NCI-H1105 treated with DMSO at 0.1 percent for 48 hours (cell line): ENCODE measurements at places on chromosomes 2 and 18.

DNA sequence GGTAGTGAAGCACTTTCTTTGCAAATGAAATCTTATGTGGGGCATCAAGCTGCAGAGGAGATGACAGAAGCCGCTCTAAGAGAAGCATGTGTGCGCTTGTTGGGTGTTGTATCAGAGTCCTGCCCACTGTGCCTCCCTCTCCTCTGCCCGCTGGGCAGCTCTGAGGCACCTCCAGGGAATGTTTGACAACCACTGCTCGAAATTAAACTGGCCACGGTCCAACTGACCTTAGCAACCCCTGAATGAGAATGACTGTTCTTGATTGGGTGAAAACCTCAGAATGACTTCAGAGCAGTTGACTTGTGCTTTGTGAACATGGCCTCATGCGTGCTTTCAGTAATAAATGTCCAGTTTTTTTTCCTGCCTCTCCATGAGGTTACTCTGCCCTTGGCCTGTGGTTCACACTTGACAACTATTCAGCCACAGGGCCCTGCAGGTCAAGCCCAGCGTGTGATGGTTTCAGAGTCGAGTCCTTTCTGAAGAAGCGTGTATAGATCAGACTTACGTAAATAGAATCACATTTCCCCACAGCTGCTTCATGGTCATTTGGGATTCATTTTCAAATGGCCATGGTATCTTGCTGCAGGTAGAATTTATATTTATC lies 94.9 kb downstream of the SLC4A3 start:
- no peak for DNase-seq

DNA sequence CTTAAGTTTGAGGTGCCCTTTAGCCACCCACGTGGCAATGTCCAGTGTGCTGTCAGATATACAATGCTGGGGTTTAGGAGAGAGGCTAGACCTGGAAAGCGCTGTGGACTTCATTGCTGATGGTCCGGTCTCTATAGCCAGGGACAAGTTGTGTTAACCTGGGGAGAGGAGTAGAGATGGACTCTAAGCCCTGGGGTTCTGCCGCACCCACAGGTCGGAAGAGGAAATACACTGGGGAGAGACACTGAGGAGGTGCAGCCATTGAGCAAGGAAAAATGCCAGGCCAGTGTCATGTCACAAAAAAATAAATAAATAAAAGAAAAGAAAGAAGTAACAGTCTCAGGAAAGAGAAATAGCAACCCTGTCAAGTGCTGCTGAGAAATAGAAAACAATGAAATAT lies 106.9 kb upstream of the CBLN2 start:
- DNase-seq, result no peak

DNA sequence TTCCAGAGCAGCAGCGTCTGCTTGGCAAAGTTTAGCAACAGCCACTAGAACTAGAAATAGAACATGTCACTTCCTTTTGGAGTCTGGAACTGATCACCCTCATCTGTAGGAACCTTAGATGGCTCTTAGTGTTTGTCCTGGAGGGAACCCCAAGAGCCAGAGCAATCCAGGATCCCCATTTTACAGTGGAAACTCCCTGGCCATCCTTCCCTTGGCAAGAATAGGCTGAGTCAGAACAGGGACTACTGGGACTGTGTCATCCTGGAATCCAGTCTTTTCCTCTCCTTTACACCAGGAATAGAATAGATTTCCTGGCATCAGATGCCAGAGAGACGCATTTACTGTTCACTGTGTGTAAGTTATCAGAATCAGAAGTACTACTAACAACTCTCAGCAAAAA lies 33.2 kb upstream of the GRHL1 start:
- no peak for DNase-seq

DNA sequence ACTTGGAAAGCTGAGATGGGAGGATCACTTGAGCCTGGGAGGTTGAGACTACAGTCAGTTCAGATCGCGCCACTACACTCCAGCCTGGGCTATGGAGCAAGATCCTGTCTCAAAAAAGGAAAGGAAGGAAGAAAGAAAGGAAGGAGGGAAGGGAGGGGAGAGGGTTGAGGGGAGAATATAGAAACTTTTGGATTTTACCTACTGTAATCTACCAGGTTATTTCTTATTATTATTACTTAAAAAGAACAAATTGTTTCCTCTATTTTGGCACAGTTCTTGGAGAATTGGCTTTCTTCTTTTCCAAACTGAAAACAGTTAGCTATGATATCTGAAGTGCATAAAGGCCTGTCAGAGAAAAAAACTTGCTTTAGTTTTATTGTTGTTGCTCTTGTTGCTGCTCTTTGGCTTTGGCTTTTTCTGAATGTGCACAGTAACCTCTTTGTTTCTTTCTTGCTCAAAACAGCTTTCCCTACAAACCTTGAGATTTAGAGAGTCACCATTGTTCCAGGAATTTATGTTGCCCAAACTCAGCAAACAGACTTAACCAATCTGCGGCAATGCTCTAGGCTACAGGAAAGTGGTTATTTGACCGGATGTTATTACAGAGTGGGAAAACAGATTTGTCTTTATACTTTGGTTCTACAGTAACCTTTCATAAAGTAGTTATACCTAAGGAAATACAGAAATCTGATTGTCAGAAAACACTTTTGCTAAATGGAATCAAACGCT lies 214.9 kb downstream of the XIRP2 start:
- DNase-seq, result no peak

- DNase-seq, result no peak
Measured at GRCh38 chr2:16037808-16038457, 97.6 kb downstream of the MYCN start.

- DNase-seq, result peak; percentile 66
Measured at GRCh38 chr2:208466151-208466919, 59.7 kb downstream of the PTH2R start.

GRCh38 chr2:109342930-109343329 lies 213.9 kb downstream of the SH3RF3 start:
- DNase-seq, result no peak
